Foreskin keratinocyte (primary cell): ENCODE measurements at places on chromosomes 1 and 21.

- no peak for DNase-seq
Measured at GRCh38 chr21:44528634-44528995, 11.4 kb downstream of the KRTAP10-1 start.

DNA sequence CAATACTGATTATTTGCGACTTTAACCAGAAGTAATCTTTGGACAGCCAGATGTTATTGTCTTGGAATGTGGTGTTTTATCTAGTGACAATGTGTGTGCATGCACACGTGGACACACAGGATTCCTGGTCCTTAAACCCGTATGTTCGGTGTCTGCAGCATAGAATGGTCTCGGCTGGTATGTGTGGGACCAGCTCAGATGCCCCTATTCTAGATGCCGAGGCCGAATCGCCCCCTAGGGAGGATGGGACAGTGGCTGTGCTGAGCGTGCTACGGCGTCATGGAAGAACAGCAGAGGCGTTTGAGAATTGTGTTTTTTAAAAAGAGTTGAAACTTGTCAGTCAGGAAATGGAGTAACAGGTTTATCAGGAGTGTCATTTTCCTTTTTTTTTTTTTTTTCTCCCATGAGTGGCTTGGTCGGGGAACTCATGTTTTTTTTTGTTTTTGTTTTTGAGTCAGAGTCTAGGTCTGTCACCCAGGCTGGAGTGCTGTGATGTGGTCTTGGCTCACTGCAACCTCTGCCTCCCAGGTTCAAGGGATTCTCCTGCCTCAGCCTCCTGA lies 30.1 kb downstream of the SKI start:
- peak; percentile 23 for DNase-seq

- DNase-seq: no peak
Measured at GRCh38 chr1:40399984-40400704, 26.6 kb downstream of the SMAP2 start.

- no peak for DNase-seq
Measured at GRCh38 chr1:55035904-55036303, 3.4 kb upstream of the PCSK9 start.
